ENCODE measurements at places on chromosomes 1 and 21.

- no peak for DNase-seq
- no peak within 1 kb of the TSS for H3K27ac ChIP-seq
- no peaks in the 10 kb centered on the region for H3K36me3 ChIP-seq
- no peak within 1 kb of the TSS for H3K4me3 ChIP-seq
- peaks cover 3% of the 10 kb centered on the region for H3K4me1 ChIP-seq
Observed at GRCh38 chr1:11761988-11762406, at the start of gene C1orf167. C1orf167 (plus strand) TSS chr1:11762193; CDS start chr1:11764401, 2,208 bp downstream.

DNA sequence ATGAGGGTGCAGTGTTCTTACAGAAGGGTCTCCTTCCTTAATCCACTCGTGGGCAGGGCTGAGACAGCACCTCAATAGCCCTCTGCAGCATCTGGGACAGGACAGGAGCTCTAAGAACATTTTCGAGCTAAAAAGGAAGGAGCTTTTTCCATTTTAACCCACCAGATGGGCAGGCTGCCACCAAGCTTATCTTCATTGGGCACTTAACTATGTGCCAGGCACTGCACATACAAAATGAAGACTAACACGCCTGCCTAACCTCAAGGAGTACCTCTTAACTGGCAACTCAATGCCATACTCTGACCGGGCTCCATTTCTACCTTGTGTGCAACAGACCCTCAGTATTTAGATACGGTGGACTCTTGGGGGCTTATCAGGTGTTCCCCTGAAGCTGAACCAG lies 48.2 kb downstream of the SSBP3 start:
- DNase-seq: no peak
- no peaks in the 10 kb centered on the region for H3K27me3 ChIP-seq
- peaks cover 33% of the 10 kb centered on the region for H3K4me1 ChIP-seq
- no peak overlapping the region for H3K4me3 ChIP-seq
- no peak overlapping the region for H3K27ac ChIP-seq

- no peaks in the 10 kb centered on the region for H3K36me3 ChIP-seq
- H3K27me3 ChIP-seq: no peaks in the 10 kb centered on the region
- peak within 1 kb of the TSS; percentile 95 for H3K27ac ChIP-seq
Observed at GRCh38 chr1:235327559-235328270, at the start of gene ARID4B. ARID4B (minus strand) TSS chr1:235328179; CDS start chr1:235326919, 1,260 bp downstream.

DNA sequence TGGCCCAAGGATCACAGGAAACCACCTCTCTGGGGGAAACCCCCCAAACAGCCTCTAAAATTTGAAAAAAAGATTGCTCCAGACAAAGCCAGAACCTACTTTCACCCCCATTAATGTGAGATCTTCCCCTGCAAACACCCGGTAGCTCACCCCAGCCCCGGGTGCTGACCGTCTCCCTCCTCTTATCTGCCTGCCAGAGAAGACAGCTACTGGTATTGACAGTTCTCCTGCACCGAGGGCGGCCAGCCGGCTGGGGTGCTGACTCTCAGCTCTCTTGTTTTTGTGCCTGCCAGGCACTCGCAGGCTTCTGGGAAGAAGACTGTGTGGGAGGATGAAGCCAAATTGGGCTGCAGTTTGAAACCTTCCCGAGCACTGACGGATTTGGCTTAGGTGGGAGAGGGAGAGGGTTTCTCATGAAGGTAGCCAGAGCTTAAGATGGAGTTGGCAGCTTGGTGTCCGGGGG lies 48.2 kb downstream of the RASSF5 start:
- peaks cover 9% of the 10 kb centered on the region for H3K4me1 ChIP-seq
- H3K36me3 ChIP-seq: no peaks in the 10 kb centered on the region
- H3K4me3 ChIP-seq: no peak overlapping the region
- H3K27me3 ChIP-seq: peaks cover 20% of the 10 kb centered on the region
- no peak for DNase-seq

DNA sequence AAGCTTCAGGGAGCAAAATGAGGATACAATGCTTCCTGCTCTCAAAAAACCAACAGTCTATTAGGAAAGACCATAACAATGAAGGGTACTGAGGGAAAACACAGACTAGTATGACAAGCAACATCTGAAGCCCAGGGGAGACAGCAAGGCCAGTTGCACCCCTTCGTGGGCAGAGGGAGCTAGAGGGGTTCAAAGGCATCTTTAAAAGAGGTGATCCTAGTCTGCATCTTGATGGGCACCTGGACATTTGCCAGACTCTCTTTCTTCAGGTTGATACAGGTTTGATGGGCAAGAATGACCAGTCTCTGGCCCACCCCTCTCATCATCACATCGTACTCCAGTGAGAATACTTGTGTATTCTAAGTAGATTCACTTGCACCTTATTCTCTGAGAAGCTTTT lies 177.7 kb downstream of the VAV3 start:
- no peaks in the 10 kb centered on the region for H3K27me3 ChIP-seq
- no peaks in the 10 kb centered on the region for H3K4me1 ChIP-seq
- H3K27ac ChIP-seq: no peak overlapping the region
- peaks cover 2% of the 10 kb centered on the region for H3K36me3 ChIP-seq

DNA sequence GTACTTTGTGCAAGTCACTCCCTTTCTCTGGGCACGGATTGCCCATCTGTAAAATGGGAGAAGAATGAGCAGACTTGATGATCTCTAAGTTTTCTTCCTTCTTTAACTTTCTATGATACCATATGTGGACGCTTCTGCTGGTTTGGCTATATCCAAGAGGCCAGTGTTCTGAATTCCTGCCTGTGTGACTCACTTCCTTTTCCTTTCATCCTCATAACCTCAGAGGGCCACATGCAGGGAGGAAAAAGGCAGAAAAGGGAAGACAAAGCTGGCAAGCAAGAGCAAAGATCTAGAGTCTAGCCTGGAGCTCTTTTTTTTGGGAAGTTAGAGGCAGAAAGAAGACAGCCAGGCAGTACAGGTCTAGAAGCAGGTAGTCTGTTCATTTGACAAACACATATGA lies 151.2 kb downstream of the OMA1 start:
- peaks cover 12% of the 10 kb centered on the region for H3K4me1 ChIP-seq
- no peak overlapping the region for H3K4me3 ChIP-seq
- H3K36me3 ChIP-seq: no peaks in the 10 kb centered on the region
- peak overlapping the region; percentile 62 for H3K27ac ChIP-seq
- no peaks in the 10 kb centered on the region for H3K27me3 ChIP-seq

DNA sequence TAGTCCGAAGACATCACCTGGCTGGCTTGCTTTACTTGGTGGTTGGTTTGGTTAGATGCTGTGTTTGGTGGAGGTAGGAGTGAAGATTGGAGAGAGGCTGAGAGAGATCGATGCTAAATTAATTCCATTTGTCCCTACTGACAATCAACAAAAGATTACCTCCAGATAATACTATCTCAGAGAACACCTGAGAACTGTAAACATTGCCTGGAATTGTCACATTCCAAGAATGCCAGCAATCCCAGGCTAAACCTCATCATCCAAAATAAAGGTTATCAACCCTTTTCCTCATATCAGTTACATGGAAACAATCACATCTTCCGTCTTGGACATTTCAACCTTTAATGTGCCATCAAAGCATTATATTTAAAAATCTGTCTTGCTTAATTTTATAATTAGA lies 141.0 kb downstream of the GRIK1 start:
- no peak for DNase-seq
- H3K4me1 ChIP-seq: peaks cover 2% of the 10 kb centered on the region
- no peak overlapping the region for H3K4me3 ChIP-seq
- H3K27me3 ChIP-seq: no peaks in the 10 kb centered on the region
- H3K27ac ChIP-seq: no peak overlapping the region

GRCh38 chr1:22953740-22954141 lies 18.9 kb downstream of the LACTBL1 start:
- H3K27ac ChIP-seq: no peak overlapping the region
- DNase-seq: no peak
- no peaks in the 10 kb centered on the region for H3K4me1 ChIP-seq

GRCh38 chr1:229599218-229599954 lies 26.5 kb downstream of the TAF5L start:
- DNase-seq: no peak
- no peak overlapping the region for H3K4me3 ChIP-seq
- H3K27me3 ChIP-seq: no peaks in the 10 kb centered on the region
